WTC11 (cell line): ENCODE measurements at places on chromosomes 7 and 10. TPM values are rescaled to one million over a fixed set of nuclear protein-coding genes. Genes with fewer than 3 reads are reported as not detected.

The CNNM1 gene
- 0.90 to 1.4 TPM (median 1.1 TPM) in 3 replicates for total RNA-seq

GRCh38 chr10:29263506-29263905 lies 25.4 kb upstream of the LYZL1 start:
- no peak overlapping the region for H3K27ac ChIP-seq
- no peak overlapping the region for H3K4me3 ChIP-seq
- H3K27me3 ChIP-seq, result no peaks in the 10 kb centered on the region; the same call in 1 of the 2 replicates
- H3K36me3 ChIP-seq, result no peaks in the 10 kb centered on the region

DNA sequence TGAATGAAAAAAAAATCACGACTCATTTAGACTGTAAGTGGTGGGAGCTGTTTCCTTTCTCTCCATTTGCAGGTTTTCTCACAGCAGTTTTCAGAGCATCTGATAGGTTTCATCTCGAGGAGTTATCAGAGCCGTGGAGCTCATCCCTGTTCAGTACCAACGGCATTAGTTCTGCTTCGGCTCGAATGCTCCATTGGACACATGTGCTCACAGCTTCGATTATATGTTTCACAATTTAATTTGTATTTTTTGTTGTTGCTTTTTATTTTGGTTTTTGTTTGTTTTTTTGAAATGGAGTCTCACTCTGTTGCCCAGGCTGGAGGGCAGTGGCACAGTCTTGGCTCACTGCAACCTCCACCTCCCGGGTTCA lies 1.5 kb downstream of the SLC18A2 start:
- peaks cover 34% of the 10 kb centered on the region for H3K27me3 ChIP-seq
- H3K4me3 ChIP-seq, result peak overlapping the region; percentile 68
- no peak overlapping the region for H3K27ac ChIP-seq
- H3K4me1 ChIP-seq, result peaks cover 7% of the 10 kb centered on the region
- peaks cover 4% of the 10 kb centered on the region; the same call in 1 of the 2 replicates for H3K36me3 ChIP-seq
- DNase-seq, result no peak

DNA sequence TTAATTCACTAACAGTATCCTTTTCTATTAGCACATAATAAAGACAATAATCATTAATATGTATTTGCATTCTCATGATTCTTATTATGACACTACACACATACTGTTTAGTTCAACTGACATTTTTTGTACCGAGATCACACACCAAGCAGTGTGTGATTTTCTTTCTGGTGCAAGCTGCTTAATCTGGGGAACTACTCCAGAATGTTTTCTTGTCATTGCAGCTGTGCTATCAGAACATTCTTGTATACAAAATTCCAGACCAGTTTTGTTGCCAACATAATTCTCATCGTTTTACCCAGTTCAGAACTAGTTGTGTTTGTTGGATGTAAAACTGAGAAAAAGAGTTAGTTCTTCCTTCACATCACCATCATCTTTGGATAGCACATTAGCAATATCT lies 37.4 kb downstream of the VKORC1L1 start:
- no peak for DNase-seq
- no peak overlapping the region for H3K27ac ChIP-seq
- no peaks in the 10 kb centered on the region for H3K27me3 ChIP-seq
- no peaks in the 10 kb centered on the region; the same call in 1 of the 2 replicates for H3K36me3 ChIP-seq
- peaks cover 27% of the 10 kb centered on the region for H3K4me1 ChIP-seq
